IPS DF 19.7 (cell line): ENCODE measurements at places on chromosomes 11 and 22.

GRCh38 chr22:30602049-30602448 lies 4.9 kb upstream of the TCN2 start:
- peak; percentile 47 for DNase-seq

GRCh38 chr11:15883455-15883920 lies 472.9 kb downstream of the SOX6 start:
- no peak for DNase-seq

DNA sequence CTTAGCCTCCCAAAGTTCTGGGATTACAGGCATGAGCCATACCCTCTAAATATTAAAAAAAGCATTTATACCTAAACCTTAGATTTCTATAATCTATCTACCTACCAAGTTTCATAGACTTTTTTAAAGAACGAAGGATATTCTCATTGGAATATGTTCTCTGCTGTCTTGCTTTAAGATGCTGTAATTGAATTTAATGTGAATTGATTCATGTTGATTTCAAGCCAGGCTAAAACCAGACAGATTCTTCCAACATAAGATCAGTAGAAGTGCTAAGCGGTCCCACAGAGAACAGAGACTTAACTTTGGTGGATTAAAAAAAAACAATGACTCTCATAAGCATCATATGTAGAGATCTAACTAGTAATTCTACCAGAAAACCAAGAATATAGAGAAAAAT lies 14.2 kb downstream of the KREMEN1 start:
- DNase-seq = no peak

GRCh38 chr11:73260127-73260457 lies 12.0 kb upstream of the P2RY6 start:
- DNase-seq = no peak

GRCh38 chr11:109350091-109350490 lies 71.9 kb upstream of the C11orf87 start:
- no peak for DNase-seq

GRCh38 chr11:126466236-126467045 lies 111.0 kb downstream of the ST3GAL4 start:
- DNase-seq = no peak

DNA sequence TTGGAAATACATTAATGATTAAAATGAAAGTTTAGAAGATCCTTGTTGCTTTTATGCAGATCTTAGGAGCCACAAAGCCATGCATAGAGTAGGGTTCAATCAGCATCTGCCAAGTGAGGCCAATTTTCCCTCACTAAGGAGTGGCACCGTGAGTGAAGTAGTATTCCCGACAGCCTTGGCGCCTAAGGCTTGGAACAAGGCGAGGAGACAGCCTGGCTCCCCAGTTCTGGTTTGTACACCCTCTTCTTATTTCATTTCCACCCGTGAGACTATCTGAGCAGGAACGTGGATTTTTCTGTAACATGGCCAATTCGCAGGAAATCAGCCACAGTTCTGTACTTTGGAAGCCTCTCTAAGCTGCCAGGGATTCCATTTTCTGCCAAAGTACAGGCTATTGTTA lies 22.6 kb downstream of the FADS2 start:
- no peak for DNase-seq

DNA sequence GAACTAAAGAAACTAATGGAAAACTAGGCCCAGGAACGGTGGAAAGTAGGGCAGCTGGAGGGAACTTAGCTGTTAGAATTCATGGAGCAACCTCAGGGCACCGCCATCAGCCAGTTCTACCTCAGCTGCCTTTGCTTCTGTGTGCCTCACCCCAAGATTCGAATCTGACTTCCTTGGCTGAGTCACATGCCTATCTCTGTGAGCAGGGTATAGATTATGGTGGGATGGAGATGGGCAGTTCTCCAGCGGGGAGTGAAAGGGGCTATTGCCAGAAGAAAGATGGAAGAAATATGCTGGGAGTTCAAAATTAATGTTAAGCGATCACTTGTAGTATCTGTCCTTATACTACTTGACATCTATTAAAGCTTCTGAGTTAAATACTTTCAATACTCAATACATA lies 18.9 kb upstream of the VWA5A start:
- DNase-seq = no peak

DNA sequence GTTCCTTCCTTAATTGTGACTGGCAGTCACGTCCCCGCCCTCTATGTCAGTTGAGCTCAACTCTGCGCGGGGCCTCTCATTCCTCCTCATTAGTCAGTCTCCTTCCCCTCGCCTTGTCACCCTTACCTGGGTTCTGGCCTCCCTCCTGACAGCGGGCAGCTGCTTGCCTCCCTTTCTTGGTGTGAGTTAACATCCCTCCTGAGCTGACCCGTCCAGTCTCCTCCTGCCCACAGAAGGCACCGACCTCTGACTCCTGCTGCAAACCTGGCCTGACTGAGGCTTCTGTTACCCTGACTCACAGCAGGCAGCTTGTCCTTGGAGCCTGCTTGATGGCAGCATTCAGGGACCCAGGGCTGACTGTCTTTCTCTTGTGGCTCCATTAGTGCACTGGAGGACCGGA lies 45.2 kb downstream of the GRIK4 start:
- no peak for DNase-seq

DNA sequence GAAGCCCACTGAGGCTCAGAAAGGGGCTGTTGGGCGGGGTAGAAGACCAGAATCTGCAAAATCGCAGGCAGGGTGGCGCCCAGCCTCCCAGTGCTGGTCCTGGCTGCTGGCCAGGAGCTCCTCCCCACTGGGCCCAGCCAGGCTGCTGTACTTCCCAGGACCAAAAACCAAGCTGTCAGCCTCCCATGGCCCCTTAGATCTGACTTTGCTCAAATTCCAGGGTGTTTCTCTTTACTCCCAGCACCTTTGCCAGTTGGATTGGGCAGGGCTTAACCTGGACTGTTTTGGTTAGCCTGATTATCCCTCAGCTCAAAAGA lies 44.2 kb upstream of the WEE1 start:
- no peak for DNase-seq

GRCh38 chr11:8209208-8209807 lies 40.5 kb upstream of the RIC3 start:
- DNase-seq = no peak

DNA sequence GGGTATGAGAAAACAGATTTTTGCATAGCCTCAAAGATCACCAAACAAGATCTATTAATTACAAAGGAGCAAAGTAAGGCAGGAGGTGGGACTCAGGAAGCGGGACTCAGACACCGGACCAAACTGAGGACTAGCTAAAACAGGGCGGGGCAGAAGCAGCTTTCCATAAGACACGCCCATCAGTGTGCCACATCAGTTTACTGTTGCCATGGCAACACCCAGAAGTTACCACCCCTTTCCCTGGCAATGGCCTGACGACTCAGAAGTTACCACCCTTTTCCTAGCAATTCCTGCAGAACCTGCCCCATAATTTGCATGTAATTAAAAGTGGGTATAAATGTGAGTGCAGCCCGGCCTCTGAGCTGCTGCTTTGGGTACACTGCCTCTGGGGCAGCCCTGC lies 173.9 kb downstream of the SHANK2 start:
- no peak for DNase-seq

GRCh38 chr11:62514151-62514550 lies 32.5 kb downstream of the AHNAK start:
- DNase-seq = no peak

DNA sequence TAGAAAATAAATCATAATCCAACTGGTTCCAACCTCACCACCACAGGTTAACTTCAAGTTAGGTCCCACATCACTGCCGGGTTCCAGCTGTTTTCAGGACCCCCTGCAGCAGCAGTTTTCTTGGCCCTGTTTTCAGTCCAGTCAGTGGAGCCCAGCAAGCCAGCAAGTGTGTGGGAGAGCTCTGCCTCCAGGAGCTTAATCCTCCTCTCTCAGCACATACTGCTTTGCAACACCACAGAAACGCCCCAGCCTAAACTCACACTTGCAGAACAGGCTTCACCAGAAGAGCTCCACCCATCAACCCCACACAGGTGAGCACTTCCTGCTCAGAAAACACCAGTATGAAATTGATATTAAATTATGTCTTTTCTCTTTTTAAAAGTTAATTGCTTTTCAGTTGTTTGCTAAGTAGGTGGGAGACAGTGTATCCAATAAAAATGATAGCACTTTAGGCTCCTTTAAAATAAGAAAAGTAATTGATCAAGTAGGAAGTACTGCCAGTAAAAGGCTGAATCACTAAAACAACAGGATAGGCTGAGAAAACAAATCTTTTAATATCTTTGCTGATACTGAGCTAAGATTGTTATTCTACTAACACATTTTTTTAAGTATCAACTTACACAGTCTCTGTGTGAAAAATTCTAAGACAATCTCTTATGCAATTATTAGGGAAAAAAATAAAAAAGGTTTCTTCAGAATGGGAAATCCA lies 81.5 kb upstream of the TP53AIP1 start:
- peak; percentile 30 for DNase-seq
